ENCODE measurements at places on chromosomes 3 and 15. TPM values are rescaled to one million over a fixed set of nuclear protein-coding genes. Genes with fewer than 3 reads are reported as not detected.

Gene TPRG1
- total RNA-seq = 0.38 TPM

Gene SPATA12
- total RNA-seq = 0.46 TPM

Gene CHL1
- not detected for total RNA-seq

Gene DNAH12
- 0.02 TPM for total RNA-seq

Gene PEX11A
- 7.3 TPM for total RNA-seq

Gene SLC15A2
- 0.08 TPM for total RNA-seq

Gene CTDSPL
- total RNA-seq = 11.1 TPM

Gene ARHGEF26
- 6.5 TPM for total RNA-seq

Gene CACNA2D2
- 0.58 TPM for total RNA-seq

Gene CRABP1
- total RNA-seq = 1.8 TPM

Gene SAXO2
- 3.3 TPM for total RNA-seq

Gene UBL7
- total RNA-seq = 40.9 TPM

Gene SNURF
- 10.8 TPM for total RNA-seq

Gene ETFA
- 325 TPM for total RNA-seq

Gene ECE2
- total RNA-seq = not detected

Gene GATM
- 2.2 TPM for total RNA-seq

Gene ANKRD63
- not detected for total RNA-seq

Gene MINAR1
- total RNA-seq = 0.37 TPM

Gene NMNAT3
- total RNA-seq = 2.4 TPM

Gene GOLGA6L9
- total RNA-seq = 3.0 TPM

Gene CCR9
- not detected for total RNA-seq

Gene PAQR9
- 3.7 TPM for total RNA-seq

Gene GOLGA6B
- total RNA-seq = not detected

Gene KLHDC8B
- 3.1 TPM for total RNA-seq

Gene TF
- total RNA-seq = 0.93 TPM

Gene LEKR1
- 1.00 TPM for total RNA-seq

Gene PLA2G4F
- not detected for total RNA-seq

Gene SLITRK3
- total RNA-seq = not detected

Gene MAGEL2
- total RNA-seq = not detected

Gene ARHGAP31
- 1.7 TPM for total RNA-seq

Gene SPTBN5
- 0.22 TPM for total RNA-seq

Gene BCHE
- total RNA-seq = 1.2 TPM

Gene GP9
- total RNA-seq = not detected

Gene NLGN1
- total RNA-seq = not detected

Gene EXD1
- total RNA-seq = not detected

Gene LRRC34
- total RNA-seq = not detected

All from A549 treated with RU486 at 1 μM for 4 hours (cell line).